ENCODE measurements at places on chromosomes 11 and 22.

DNA sequence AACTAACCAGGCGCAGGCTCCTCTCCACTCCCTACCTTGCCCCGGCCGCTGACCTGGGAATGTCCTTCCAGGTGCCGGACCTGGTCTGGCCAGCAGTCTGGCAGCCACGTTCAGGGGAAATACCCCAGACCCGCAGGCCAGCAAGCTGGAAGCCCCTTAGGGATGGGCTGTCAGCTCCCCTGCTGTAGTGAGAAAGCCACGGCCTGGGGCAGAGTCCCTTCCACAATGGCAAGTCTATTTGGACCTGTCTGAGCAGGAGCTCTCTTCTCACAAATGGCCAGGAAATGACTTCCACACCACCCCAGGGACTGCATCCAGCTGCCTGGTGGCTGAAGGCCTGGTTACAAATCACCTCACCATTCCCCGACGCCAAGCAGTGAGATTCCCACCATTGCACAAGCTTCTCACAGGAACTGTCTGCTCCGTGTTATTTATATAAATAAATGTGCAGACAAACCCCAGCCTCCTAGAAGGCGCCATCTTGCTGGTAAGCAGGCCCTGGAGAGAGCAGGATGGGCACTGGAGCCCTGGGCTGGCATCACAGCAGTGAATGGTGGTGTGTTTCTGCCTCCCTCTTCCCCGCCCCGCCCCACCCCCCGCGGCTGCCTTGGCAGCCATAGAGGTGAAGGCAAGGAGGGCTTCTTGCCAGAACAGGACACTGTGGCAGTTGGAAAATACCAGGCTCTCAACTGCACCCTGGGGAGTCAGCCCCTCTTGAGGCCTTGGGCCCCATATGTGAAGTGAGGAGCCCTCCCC is 23.7 kb downstream of the RSPH14 start:
- DNase-seq = no peak

- no peak for DNase-seq
Measured at GRCh38 chr22:47015589-47016178, 253.2 kb downstream of the TBC1D22A start.

GRCh38 chr11:65873318-65874156 is 937 bp upstream of the EFEMP2 start:
- DNase-seq = peak; percentile 97

DNA sequence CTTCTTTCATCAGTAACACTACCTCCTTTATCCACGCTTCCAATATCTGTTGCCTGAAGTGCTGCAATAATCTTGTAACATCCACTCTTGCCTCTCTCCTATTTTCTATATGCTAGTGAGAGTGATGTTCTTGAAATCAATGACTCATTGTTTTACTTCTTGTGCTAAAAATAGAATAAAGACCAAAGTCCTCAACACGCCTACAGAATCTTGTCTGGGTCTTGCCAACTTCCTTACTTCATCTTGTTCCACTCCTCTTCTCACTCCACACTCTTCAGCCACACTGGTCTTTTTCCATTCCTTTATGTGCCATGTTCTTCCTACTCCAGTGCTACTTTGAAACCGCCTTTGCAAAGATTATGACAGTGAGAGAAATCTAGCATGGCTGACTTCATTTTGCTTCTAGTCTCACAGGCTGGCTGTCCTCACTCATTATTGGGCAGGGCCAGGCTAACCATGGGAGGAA is 136.4 kb downstream of the CCDC81 start:
- peak; percentile 15 for DNase-seq

DNA sequence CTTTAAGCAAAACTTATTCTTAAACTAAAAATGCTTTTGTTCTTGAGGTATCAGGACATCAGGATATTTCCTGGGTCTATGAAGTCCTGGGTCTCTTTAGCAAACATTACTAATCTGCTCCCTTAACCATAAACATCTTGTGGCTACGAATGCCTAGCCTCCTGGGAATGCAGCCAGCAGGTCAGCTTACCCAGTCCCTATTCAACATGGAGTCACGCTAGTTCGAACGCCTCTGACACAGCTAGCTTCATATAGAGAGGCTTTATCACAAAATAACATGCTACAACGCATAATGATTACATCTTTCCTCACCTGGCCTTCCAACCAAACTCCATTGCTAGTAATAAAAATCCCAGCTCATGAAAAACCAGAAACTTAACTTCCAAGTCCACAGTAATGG is 17.5 kb upstream of the FIBIN start:
- no peak for DNase-seq

DNA sequence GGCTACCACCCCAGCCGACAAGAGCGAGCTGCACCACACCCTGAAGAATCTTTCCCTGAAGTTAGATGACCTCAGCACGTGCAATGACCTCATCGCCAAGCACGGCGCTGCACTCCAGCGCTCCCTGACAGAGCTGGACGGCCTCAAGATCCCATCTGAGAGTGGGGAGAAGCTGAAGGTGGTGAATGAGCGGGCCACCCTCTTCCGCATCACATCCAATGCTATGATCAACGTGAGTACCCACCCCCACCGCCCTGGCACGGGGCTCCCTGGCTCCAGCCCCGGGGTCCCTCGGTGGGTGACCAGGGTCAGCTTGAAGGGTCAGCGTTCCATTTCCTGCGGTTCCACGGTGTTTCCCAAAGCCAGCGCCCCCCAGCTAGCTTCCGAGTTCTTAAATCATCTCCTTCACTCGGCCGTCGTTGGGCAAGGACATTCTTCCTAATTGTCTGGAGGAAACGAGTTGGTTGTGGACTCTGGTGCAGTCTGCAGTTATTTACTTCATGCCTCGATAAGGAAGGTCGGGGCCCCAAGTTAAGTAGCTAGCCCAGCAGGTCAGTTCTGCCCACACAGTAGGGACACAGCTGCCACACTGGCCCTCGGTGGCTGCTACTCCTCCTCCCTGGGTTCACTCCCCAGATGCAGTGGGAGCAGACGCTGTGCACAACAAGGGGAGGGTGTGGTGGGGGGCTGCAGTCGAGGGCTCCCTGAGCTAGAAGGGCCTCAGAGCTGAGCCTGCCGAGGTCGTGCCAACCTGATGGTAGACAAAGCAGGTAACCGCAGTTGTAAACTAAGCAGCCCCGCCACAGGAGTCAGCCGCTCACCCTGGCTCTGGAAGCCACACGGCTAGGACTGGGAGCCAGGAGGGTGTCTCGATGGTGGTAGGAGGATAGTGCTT is 97.9 kb downstream of the MORC2 start:
- DNase-seq = no peak

- DNase-seq = no peak
Measured at GRCh38 chr11:66593303-66593635, 284 bp downstream of the CCS start.

DNA sequence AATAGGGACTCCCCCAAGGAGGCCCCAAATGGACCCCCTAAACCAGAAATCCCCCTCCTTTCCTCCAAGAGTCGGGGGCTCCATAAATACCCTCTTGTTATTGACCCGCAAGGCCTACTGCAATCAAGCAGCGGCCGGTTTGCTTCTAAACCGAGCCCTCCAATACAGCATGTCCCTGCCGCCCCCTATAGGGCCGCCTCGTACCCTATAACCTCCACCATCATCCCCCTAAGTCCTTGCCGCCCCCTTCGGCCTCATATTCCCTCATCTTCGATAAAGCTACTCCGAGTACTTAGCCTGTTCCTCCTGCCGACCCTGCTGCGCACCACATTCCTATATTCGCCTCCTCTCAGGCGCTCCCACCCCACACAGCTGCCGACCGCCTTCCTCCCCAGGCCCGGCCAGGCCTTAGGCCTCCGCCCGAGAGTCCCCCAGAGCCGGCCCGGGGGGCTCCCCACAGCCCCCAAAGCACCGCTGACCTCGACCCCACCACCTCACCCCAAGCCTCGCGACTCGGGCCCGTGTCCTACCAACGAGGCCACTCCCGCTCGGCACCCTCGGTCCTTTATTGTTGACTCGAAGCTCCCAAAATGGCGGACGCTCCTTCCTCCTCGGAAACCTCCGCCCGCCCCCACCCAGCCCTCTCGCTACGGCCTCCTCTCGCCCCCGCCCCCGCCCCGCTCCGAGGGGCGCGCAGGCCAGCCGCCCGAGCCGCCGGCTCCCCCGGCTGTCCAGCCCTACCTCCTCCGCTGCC is 430 bp downstream of the DDX6 start:
- DNase-seq = peak; percentile 44

DNA sequence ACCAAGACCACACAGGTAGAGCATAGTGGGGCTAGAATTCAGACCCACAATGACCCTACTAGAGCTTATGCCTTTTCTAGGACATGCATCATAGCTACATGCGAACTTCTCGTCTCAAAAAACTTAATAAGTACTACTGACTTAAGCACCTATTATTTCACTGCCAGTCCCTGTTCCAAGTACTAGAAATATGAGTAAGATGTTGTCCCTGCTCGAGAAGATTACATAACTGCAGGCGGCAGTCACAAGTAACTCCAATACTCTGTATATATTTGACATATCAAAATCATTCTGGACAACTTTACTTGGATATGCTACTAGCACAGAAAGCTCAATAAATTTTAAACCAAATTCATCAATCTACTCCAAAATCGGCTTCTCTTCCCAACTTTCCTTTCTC is 235.0 kb downstream of the TTC28 start:
- no peak for DNase-seq

DNA sequence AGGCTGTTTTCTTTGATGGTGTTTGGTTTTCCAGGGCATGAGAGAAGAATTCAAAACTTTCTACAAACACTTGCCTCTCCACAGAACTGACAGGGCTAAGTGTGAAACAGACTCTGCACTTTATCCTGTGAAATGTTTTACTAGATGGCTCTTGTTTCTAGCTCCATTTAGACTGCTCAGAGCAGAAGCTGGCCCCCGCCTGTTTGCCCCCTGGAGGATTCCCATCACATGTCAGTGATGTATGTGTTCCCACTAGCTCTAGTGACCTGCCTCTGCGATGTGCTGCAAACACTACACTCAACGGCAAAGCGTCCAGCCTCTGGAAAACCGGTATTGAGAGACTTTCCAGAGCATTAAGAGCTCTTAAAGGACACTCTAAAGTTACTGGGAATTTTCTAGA is 41.4 kb upstream of the PCF11 start:
- no peak for DNase-seq

GRCh38 chr22:26656891-26657851 is at the start of gene MIAT:
Gene MIAT, plus strand, starts transcription at chr22:26657588.
- peak; percentile 60 for DNase-seq

GRCh38 chr11:62501432-62501891 is 45.1 kb downstream of the AHNAK start:
- DNase-seq = no peak

- DNase-seq = no peak
Measured at GRCh38 chr11:72338741-72339140, 94.8 kb upstream of the PHOX2A start.

DNA sequence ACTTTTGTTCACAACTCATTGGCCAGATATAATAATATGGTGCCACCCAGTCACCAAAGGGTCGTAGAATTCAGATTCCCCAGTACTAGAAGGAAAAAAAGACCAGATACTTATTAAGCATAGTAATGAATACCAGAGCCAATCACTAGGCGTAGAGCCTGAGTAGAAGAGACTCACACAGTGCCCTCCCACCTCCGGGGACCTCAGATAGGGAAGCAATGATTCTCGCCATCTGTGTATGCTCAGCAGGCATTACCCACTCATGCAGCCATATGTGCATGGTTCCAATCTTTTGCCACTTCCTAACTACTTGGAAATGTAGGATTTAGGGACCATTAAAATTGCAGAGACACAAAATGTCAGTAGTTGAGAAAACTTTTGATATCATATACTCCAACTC is 85.3 kb downstream of the C11orf87 start:
- DNase-seq = no peak

GRCh38 chr11:68312780-68313573 is 586 bp downstream of the LRP5 start:
- peak; percentile 10 for DNase-seq
